ENCODE measurements at places on chromosomes 5 and 9.

- DNase-seq, result no peak
These were observed 184.5 kb downstream of the GNAQ start for GRCh38 chr9:77847059-77847499.

DNA sequence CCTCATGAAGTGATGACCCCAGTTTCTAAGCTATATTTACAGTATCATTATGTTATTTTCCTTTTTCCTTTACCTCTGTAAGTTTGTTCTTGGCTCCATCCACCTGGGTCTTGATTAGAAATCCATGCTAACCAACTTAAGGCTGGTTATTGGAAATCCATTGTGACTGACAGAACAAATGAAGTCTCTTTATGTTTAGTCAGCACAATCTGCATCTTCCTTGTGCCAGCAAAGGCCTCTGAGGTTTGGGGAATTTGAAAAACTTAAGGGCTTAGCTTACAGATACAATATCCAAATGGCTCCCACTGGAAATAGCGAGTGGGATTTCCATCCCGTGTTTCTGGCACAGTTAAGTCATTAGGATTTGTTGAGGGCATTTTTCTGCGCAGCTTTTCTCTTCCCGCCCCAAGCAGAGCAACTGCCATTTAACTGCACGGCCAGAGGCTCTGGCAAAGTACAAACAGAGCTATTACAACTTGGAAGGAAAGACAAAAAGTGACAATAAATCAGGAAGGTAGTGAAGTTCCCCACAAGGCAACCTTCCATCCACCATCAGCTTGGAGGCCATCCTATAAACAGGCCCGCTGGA, 64.2 kb downstream of the DCP2 start:
- DNase-seq, result no peak

DNA sequence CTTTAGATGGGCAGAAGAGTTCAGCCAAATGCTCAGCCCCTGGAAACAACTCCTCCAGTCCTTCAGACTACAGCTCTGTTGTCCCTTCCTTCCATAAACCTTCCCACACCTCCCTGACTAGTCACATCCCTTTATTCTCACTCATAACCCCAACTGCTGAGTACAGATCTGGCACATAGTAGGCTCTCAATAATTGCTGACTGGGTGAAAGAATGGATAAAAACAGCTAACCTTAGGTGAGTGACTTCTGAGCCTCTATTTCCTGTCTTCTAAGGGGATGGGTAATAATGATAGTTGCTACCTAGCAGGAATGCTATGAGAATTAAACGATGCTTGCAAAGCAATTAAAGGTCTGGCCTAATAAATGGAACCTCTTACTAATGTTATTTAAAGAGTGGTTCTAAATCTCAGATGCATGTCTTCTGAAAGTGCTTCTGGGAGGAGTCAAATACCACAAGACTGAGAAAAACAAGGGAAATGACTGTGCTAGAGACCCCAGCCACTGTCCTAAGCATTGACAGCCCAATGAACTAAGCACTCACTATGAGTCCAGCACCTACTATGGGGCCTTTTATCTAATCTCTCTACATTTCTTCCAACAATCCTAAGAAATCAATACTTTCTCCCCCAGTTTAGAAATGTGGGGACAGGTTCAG, 2.5 kb upstream of the NR6A1 start:
- DNase-seq, result no peak

DNA sequence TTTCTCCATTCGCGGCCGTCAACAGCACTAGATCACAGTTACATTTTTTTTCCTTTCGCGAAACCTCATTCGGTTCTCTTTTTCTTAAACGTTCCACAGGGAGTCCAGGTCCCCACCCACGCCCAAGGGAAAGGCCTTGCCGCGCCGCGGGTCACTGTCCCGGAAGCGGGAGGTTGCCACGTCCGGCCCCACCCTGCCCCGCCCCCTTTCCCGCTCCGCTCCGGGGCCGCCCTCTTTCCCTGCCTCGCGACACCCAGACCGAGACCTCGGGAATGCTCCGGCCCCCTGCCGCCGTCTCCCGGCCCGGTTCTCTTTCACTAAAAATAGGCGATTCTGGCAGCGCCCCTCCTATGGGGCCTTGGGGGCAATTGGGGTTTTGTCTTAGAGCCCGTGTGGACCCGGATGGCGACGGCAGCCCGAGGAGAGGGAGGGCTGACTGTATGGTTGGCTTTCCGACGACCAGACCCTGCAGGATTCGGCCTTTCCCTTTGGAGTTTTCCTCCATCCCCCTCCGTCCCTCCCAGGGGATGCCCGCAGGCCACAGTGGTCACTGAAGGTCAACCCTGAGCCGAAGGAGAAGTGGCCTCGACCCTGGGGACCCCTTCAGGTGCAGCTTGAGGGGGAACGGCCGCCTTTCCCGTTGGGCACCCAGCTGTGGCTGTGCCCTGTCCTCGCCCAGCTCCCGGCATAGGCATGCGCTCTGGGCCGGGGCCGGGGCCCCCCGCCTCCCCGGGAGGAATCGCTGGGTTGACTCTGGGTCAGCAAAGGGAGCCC, 2.8 kb upstream of the RACK1 start:
- DNase-seq, result no peak

DNA sequence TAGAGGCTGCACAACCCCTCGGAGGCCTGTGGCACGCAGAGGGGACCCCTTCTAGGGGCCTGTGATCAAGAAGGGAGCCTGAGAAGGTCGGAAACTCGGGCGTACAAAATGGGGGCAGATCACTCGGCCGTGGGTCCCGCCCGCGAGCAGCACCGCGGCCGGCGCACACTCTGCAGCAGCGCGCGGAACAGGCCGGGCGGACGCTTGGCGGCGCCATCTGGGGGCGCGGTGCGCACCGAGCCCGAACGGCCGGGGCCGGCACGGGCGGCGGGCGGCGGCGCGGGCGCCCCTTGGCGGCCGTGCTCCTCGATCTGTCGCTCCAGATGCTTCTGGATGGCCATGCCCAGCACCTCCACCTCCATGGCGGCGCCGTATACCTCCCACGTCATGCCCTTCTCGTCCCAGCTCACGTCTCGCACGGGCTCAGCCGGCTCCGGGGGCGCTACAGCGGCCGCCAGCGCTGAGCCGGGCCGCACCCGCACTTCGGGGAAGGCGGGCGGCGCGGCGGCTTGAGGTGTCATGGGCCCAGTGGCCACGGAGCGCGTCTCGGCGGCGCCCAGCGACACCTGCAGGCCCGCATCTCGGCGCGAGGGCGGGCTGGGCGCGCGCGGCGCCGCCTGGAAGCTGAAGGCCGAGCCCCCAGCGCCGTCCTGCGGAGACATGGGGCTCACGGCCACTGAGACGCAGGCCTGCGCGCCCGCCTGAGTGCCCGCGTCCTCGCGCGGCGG, 13.1 kb downstream of the GPRIN1 start:
- no peak for DNase-seq

GRCh38 chr9:136701668-136702053, 10.7 kb upstream of the DIPK1B start:
- DNase-seq, result no peak

Data from NCI-H1092 treated with DMSO at 0.1 percent for 48 hours (cell line).